Uterus (tissue), 4 donors: ENCODE measurements at places on chromosomes 16 and 17.

DNA sequence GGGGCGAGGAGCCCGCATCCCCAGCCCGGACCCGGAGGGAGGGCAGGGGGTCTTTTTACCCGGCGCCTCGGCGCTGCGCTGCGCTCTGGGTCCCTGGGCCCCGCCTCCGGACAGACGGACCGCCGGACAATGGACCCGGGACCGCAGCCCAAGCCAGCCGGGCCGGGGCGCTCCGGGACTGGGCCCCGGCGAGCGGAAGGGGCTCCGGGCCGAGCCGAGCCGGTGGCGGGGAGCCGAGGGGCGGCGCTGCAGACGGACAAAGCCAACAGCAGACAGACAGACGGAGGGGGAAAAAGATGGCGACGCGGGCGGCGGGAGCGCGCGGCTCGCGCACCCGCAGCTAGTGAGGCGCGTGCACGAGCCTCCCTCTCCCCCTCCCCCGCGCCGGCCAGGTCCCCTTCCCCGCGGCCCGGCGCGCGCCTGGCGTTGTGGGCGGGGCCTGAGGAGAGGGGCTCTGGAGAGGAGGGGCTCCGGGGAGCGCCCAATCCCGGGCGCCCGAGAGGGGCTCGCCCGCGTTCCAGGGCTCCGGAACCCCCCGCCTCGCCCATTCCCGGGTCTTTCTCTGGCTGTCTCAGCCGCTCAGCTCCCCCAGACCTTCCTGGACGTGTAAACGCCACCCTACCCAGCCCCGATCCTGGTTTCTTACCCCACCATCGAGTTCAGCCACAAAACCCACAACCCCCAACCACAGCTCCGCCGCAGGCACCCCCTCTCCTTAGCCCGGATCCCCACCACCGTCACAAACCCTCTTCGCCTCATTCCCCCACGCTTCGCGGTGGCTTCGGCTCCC, at the start of gene ZNF821:
Gene ZNF821, minus strand, starts transcription at position 334 of the 790 bp plus-strand sequence. CDS start 4,236 bp downstream, outside the sequence.
- H3K4me3 ChIP-seq, result peak within 1 kb of the TSS; percentile 85
- H3K27ac ChIP-seq, result peak within 1 kb of the TSS; percentile 99
- peak; percentile 82 for DNase-seq
- H3K27me3 ChIP-seq, result no peaks in the 10 kb centered on the region
- no peaks in the 10 kb centered on the region for H3K4me1 ChIP-seq

GRCh38 chr16:57838161-57838560, 35.9 kb upstream of the KIFC3 start:
- no peak for DNase-seq
- no peaks in the 10 kb centered on the region for H3K36me3 ChIP-seq
- H3K27me3 ChIP-seq, result no peaks in the 10 kb centered on the region
- no peaks in the 10 kb centered on the region for H3K4me1 ChIP-seq

- H3K4me1 ChIP-seq, result peaks cover 35% of the 10 kb centered on the region
- H3K27me3 ChIP-seq, result no peaks in the 10 kb centered on the region
- peak overlapping the region; percentile 99 for H3K27ac ChIP-seq
- no peaks in the 10 kb centered on the region for H3K36me3 ChIP-seq
- peak; percentile 63 for DNase-seq
- no peak overlapping the region for H3K4me3 ChIP-seq
These were observed 4.2 kb downstream of the NR1D1 start for GRCh38 chr17:40095944-40096791.

GRCh38 chr16:24151482-24151939, 104.6 kb upstream of the CACNG3 start:
- DNase-seq, result no peak
- H3K4me1 ChIP-seq, result no peaks in the 10 kb centered on the region
- H3K27ac ChIP-seq, result no peak overlapping the region
- H3K36me3 ChIP-seq, result no peaks in the 10 kb centered on the region
- no peaks in the 10 kb centered on the region for H3K27me3 ChIP-seq

GRCh38 chr17:20271011-20271610, 196.2 kb downstream of the LGALS9B start:
- H3K4me1 ChIP-seq, result no peaks in the 10 kb centered on the region
- H3K4me3 ChIP-seq, result no peak overlapping the region

DNA sequence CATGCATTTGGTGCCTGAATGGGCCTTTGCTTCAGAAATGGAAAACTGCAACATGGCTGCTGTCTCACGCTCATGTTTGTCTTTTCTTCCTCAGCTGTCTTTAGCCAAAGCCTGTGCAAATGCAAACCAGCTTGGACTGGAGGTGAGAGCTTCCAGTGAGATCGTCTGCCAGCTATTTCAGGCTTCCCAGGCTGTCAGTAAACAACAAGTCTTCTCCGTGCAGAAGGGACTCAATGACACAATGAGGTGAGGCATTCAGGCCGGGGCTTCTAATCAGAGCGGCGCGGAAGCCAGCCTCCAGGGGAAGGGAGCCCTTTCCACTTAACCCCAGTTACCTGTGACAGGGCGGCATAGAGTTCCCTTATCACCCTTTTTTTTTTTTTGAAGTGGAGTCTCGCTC, 14.3 kb downstream of the CCNF start:
- no peaks in the 10 kb centered on the region for H3K4me1 ChIP-seq
- DNase-seq, result no peak
- H3K36me3 ChIP-seq, result no peaks in the 10 kb centered on the region
- H3K4me3 ChIP-seq, result no peak overlapping the region

DNA sequence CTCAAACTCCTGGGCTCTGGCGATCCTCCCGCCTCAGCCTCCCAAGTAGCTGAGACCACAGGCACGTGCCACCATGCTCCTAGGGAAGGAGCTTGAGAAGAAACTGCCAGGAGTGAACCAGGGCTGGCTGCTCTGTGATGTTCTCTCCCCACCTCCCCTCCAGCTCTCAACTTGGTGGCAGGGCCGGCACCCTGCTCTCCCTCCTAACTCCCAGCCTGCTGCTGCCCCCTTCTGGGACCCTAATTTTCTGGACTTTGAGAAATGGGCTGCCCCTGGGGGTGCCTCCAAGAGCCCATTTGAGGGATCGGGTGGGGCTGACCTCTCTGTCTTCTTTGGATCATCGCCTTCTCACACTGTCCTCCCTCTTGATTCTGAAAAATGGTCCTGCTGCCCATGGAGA, 14.9 kb upstream of the STAT3 start:
- H3K27me3 ChIP-seq, result no peaks in the 10 kb centered on the region
- H3K27ac ChIP-seq, result peak overlapping the region; percentile 22
- DNase-seq, result no peak
- no peaks in the 10 kb centered on the region for H3K36me3 ChIP-seq
- no peak overlapping the region for H3K4me3 ChIP-seq
- H3K4me1 ChIP-seq, result peaks cover 13% of the 10 kb centered on the region

DNA sequence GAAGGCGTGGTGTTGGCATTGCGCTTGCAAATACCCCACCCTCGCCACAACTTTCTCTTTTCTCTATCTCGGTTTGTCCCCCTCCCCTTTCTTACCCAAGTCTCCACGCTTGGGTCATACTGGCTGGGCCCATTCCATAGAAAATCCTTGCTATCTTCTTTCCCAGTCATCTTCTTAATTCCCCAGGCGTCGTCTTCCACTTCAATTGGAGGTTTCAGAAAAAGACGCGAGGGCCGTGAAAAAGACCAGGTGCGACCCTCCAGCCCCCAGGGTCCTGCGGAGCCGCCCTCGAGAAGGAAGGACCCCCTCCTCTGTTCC, 8.3 kb downstream of the IRX5 start:
- no peak overlapping the region for H3K27ac ChIP-seq
- H3K36me3 ChIP-seq, result no peaks in the 10 kb centered on the region
- no peaks in the 10 kb centered on the region for H3K4me1 ChIP-seq
- DNase-seq, result no peak
- no peak overlapping the region for H3K4me3 ChIP-seq

DNA sequence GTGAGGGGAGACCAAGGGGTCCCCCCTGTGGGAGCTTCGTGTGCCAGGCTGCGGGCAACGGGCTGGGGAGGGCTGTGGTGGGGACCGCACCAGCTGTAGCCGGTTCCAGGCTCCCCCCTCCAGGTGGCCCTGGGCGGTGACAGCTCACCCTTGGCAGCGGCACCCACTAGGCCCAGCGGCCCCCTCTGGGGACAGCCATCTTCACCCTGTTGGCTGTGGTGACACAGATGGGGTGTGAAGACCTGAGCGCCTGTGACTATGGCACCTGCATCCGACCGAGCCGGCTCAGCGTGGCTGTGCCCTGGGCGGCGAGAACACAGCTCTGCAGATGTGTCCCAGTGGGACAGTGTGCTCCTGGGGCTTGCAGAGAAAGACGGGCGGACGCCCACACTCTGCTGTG, 1.1 kb upstream of the C1QTNF8 start:
- peaks cover 2% of the 10 kb centered on the region for H3K27me3 ChIP-seq
- no peaks in the 10 kb centered on the region for H3K36me3 ChIP-seq
- no peak for DNase-seq
- H3K4me3 ChIP-seq, result no peak overlapping the region
- H3K4me1 ChIP-seq, result no peaks in the 10 kb centered on the region
- H3K27ac ChIP-seq, result no peak overlapping the region

DNA sequence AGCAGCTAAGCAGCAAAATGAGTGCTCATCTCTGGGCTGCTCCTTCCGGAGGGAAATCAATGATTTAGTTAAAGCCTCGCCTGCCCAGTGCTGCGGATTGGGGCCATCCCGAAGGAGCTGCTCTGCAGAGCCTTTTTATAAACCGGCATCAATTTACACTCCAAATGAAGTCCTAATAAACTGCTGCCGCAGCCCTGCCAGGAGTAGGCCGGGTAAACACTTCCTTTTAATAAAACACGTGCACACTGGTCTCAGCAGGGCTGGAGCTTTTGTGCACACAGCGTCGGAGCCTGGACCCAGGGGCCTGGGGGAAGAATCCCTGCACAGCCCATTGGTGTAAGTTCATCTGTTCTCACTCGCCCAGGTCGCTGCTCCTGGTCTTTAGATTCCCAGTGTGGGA, 79.6 kb upstream of the HS3ST2 start:
- DNase-seq, result no peak
- H3K27ac ChIP-seq, result no peak overlapping the region
- H3K4me3 ChIP-seq, result no peak overlapping the region
- H3K36me3 ChIP-seq, result no peaks in the 10 kb centered on the region
- H3K4me1 ChIP-seq, result no peaks in the 10 kb centered on the region

GRCh38 chr17:64156670-64157069, 26.7 kb upstream of the ERN1 start:
- H3K4me3 ChIP-seq, result no peak overlapping the region
- DNase-seq, result no peak
- no peaks in the 10 kb centered on the region for H3K27me3 ChIP-seq
- H3K27ac ChIP-seq, result peak overlapping the region; percentile 64
- H3K4me1 ChIP-seq, result no peaks in the 10 kb centered on the region
